CD14-positive monocyte (primary cell): ENCODE measurements at places on chromosomes 1 and 21.
A peak's percentile ranks its signal among the peaks of the same experiment; 100 is the strongest.

DNA sequence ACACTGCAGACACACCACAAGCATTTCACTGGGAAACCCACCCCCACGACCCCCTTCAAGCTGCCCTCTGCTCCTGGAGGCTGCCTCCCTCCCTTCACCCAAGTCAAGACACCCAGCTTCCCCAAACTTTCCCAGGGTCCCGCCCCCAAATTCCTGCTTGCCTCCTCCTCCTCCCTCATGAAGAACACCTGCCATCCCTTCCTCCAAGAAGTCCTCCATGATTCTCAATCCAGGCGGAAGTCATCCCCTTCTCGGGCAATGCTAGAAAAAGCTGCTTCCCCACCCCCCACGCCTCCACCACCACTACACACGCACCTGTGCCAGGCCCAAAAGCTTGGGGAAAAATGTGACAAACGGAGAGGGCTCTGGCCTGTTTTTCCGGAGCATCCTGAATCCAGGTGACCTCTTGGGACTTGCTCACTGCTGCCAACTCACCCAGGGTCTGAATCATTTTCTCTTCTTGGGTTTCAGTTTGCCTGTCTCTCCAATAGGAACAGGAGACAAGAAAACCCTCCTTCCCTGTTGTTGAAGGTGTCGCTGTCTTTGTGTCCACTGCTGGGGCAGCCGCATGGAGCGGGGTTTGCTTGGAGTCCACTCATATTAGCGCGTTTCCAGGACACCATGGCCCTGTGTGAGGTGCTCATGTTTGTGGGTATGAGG is 101.0 kb upstream of the CASZ1 start:
- no peak for DNase-seq

GRCh38 chr21:45952974-45953373 is 28.6 kb upstream of the COL6A1 start:
- no peak for DNase-seq

DNA sequence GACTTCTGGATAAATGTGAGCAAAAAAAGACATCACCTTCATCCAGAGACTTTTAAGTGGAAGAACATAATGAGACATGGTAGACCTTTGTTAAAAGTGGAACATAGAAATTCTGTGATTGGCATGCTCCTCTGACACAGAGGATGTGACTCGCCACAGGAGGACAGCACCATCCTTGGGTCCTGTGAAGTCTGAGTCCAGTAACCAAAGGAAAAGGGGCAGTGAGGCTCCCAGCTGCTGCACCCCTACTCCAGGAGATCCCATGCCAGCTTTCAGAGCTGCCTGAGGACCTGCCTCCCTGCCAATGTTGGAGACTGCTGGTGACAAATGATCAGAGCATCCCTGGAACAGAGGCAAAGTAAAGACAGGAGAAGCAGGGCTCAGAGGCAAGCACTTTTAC is 136.2 kb downstream of the BRINP2 start:
- DNase-seq = no peak

GRCh38 chr1:169568497-169568896 is 17.8 kb downstream of the F5 start:
- DNase-seq = no peak

GRCh38 chr1:12171206-12172041 is 4.6 kb downstream of the TNFRSF1B start:
- peak; percentile 64 for DNase-seq

GRCh38 chr1:199353906-199354305 is 673.6 kb upstream of the NR5A2 start:
- no peak for DNase-seq

DNA sequence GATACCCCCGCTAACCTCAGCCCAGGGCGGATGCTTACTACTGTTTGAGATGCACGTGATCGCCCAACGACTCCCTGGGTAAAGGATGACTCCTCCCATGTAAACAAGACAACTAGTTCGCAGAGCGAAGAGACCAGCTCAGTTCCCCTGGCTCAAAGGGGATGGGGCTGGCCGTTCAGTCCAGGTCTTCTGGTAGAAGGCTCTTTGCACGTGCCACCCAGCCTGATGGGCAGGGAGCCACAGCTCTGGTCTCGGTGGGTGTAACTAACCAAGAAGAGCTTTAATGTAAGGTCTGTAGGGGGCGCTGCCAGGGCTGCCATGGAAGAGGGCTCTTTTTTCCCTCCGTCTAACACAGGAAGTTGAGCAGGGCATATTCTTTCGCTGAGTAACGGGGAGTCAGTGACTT is 49.4 kb upstream of the PARP1 start:
- DNase-seq = no peak

- no peak for DNase-seq
These were observed 81.2 kb downstream of the SIPA1L2 start for GRCh38 chr1:232548691-232549090.

- DNase-seq = no peak
These were observed at the start of gene RXRG for GRCh38 chr1:165444897-165445370. Gene RXRG, minus strand, starts transcription at chr1:165445126. Its CDS starts 233 bp downstream, at chr1:165444893.

DNA sequence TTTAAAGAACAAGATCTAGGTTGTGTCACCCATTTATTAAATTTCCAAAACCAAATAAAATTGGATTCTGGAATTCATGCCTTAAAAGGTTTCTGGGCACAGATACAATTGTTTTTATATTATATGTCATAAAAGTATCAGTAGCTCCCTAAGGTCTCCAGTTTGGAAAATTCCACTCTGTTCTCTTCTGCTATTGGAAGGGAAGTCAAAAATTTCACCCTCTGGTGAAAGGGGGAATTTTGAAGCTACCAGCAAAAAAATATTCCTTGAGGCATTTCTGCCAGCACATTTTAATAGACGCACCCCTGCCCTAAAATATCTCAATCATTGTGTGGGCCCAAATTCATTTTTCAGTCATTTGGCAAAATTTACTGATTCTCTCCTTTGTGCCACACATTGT is 285.7 kb upstream of the SGIP1 start:
- DNase-seq = no peak

DNA sequence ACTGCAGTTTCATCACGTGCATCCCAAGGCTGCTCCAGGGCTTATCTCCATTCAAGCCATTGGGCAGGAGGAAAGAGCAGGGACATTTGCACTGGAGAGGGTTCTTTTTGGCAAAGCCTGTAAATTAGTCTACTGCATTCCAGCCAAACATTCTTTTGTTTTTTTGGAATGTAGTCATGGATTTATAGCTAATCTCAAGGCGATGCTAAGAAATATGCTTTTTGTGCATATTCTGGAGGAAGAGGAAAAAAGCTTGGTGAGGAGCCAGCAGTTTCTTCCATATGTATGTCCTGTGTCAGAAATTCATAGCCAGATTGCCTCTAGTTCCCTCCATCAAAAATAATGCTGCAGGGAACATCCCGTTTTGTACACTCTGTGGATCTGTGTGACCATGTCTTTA is 221.4 kb downstream of the BACH1 start:
- no peak for DNase-seq

DNA sequence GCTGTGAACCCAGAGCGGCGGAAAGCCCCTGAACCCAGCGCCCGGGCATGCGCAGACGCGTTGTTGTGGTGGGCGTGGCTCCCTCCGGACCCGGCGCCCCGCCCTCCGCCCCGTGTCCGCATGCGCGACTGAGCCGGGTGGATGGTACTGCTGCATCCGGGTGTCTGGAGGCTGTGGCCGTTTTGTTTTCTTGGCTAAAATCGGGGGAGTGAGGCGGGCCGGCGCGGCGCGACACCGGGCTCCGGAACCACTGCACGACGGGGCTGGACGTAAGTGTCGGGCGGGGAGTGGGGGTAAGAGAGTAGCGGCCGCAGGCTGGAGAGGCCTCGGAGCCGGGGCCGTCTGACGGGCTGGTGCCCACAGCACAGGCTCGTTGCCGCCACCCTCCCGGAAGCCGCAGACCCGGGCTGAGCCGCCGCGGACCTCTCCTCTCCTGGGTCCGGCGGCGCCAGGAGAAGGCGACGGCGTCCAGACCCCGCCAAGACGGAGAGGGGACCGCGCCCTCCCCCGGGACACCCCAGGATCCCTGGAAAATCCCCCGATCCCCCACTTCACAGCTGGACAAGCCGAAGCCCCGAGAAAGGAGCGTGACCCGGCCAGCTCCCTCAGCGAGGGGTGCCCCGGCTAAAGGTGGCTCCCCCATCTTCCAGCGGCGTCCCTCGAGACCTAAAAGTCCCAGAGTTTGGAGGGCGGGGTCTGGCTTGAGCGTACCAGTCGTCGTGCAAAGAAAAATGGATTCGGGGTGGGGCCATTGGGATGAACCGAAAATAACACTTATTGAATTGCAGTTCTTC is at the start of gene TMEM50A:
TSS of gene TMEM50A (plus strand) at position 147 of the 794 bp plus-strand sequence. CDS start 2,153 bp downstream, outside the sequence.
- DNase-seq = peak; percentile 85

- no peak for DNase-seq
These were observed 775.6 kb downstream of the LTN1 start for GRCh38 chr21:28216976-28217523.

DNA sequence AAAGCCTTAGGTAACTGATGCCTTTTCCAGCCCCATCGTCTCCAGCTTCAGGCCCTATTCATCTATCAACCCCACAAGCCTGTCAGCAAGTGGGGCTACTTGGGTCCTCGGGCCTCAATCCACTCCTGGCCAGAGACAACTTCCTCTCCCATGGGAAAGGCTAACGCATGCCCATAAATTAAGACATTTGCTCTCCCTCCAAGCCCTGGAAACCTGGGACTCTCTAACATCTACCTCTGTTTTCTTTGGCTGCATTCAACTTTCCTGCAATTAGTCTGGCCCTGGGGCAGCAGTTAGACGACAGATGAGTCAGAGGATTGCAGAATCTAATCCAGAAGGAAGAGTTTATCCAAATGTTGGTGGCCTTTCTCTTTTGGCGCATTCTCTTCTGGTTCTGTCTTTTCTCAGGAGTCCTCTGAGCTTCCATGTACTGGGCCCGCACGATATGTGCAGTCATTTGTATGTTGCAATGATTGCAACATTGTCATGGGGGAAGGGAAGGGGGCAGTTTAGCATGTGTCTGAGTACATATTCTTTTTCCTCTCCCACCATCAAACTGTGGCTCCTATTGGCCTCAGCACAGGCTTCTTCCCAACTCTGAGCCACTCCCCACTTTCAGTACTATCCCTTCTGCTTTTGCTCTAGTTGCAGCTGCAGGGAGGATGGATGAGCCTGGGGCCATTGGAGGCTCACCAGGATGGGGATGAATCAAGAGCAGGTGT is 54.4 kb downstream of the NAV1 start:
- DNase-seq = peak; percentile 64

GRCh38 chr1:17831597-17831996 is 76.5 kb downstream of the ACTL8 start:
- no peak for DNase-seq

GRCh38 chr1:102174259-102174863 is 177.6 kb upstream of the OLFM3 start:
- DNase-seq = no peak

GRCh38 chr1:180571060-180571831 is 12.5 kb downstream of the OVAAL start:
- no peak for DNase-seq

GRCh38 chr21:8989721-8990325 is 1531.6 kb upstream of the TPTE start:
- DNase-seq = no peak

GRCh38 chr1:90722874-90723589 is 5.9 kb upstream of the BARHL2 start:
- no peak for DNase-seq
